ENCODE measurements at places on chromosomes 7 and 10.

GRCh38 chr10:32489901-32490300, 44.0 kb downstream of the CCDC7 start:
- DNase-seq = peak; percentile 41

- no peak for DNase-seq
Measured at GRCh38 chr10:61108915-61109314, 164.9 kb upstream of the RHOBTB1 start.

DNA sequence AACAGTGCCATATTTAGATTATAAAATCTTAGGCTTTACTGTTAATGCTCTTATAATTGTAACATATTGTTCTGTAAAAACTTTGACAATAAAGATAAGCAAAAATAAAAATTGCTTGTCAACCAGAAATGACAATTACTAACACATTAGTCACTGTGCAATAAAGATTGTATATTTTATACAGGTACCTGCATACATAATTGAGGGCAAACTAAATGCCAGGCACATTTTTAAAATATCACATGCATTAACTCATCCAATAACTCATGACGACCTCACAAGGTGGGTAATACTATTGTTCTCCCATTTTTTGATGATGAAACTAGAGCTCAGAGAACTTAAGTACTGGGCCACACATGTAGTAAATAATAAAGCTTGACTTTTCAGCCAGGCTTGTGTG, 1020.2 kb upstream of the C7orf33 start:
- no peak for DNase-seq

- DNase-seq = no peak
Measured at GRCh38 chr7:99994819-99995218, 19.0 kb upstream of the AZGP1 start.

DNA sequence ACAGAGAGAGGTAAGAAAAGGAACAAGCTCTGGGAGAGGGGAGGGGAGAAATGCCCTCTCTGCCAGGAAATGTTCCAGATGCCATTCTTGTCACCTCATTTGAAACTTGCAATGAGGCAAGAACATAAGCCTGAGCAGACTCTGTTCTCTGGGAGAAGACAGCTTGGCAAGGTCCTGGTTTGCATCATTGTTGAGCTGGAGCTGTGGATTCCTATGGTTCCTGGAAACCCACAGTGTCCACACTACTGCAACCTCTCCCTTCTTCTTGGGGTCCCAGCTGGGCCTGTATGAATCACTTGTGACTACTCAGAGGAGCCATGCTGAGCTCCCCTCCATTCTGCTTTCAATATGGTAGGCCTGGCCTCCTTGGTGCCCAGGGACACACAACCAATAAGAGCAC, 60.8 kb upstream of the HECTD2 start:
- peak; percentile 99 for DNase-seq

- peak; percentile 69 for DNase-seq
Measured at GRCh38 chr7:55475855-55476803, 96.2 kb downstream of the VOPP1 start.

GRCh38 chr10:113153493-113154102, 203.6 kb downstream of the TCF7L2 start:
- DNase-seq = peak; percentile 21

GRCh38 chr7:11437994-11438393, 394.0 kb downstream of the THSD7A start:
- no peak for DNase-seq

GRCh38 chr10:64798297-64798696, 1277.1 kb downstream of the REEP3 start:
- no peak for DNase-seq

DNA sequence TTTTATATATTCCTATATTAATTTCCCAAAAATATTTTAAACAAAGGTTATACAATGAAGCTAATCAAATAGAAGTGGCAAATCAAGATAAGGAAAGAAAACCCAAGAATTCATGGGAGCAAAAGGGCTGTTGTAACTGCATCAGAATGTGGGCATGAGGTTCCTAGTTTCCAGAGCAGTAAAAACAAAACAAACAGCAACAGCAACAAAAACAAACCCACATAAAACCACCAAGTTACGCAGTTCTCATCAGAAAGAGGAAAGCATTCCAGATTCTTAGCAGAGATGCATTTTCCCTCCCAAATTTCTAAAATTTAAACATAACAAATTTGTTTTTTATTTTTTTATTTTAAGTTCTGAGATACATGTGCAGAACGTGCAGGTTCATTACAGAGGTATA, 34.8 kb upstream of the MSMB start:
- peak; percentile 5 for DNase-seq

DNA sequence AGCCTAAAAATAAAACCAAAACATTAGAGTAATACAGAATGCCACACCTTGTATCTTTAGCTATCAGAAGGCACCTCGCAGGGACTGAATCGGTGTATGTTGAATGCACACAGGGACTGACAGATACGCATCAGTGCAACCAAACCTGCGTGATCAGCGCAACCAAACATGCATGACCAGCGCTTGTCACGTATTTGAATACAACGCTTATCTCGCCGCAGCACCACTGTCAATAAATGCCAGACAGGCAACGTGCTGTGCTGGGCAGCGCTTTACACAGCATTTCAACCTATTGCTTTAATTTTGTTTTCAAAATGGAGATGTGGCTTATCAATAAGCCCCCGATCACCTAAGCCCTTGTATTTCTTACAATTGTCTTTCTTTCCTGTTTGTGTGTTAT, 242.4 kb downstream of the SFMBT2 start:
- no peak for DNase-seq

DNA sequence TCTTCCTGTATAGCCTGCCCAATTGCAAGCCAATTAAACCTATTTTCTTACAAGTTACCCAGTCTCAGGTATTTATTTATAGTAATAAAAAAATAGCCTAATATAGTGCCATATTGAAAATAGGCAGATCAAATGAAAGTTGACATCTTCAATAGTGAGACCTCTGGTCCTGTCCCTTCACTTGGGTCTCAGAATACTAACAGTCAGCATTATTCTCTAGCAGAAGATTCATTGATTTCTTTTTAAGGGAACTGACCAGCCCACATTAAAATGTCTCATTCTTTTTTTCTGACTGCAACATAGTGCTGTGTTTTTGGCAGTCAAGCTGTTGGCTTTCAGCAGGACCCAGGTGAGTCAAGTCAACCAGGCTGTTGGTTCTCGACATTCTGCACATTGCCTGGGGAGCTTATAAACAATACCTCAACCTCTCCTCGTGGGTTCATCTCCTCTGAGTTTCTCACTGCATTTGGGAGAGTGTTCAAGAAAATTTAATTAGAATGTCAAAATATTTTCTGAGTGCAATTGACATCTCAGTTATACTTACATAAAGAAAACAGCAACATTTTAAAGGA, 109.8 kb downstream of the MKX start:
- no peak for DNase-seq

DNA sequence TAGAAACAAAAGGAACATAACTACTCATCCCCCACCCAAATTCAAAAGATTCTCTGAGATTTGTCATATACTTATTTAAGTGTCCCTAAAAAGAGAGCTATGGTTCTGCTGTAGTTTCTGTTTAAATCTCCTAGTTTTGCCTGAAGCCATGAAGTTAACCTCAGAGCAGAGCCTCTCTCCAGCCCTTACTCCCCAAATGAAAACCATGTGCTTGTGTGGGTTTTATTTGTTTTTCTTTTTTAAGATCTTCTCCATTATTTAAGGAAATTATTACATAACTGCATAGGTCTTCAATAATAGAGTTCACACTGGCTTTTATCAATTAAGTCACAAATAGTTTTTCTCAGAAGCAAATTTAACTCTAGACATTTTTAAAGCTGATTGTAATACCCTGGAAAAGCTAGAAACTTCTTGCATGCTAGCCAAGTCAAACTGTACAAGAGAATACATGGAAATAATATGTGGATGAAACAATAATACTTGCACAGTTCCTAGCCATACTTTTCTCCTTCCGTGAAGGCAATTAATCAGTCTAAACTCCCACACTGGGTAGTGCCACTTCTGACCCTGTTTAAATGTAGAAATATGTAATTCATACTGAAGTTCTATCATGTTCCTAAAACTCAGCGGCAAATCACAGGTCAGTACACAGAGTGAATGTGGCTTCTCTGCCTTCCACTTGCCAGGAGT, 579.7 kb downstream of the SUGCT start:
- peak; percentile 65 for DNase-seq

DNA sequence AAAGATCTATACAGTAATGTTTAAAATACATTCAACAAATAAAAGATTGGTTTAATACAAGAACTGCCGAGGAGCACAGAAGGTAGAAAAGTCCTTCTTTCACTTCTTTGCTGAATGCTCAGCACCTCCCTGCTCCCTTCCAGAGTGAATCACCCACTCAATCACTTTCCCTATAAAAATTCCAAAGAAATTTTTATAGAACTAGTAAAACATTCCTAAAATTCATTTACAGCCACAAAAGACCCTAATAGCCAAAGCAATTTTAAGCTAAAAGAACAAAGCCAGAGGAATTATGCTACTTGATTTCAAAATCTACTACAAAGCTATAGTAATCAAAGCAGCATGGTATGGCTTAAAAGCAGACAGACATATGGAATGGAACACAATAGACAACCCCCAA, 320.9 kb downstream of the PCLO start:
- no peak for DNase-seq

- DNase-seq = no peak
Measured at GRCh38 chr7:29140873-29141468, 5.4 kb downstream of the CPVL start.

GRCh38 chr10:104233817-104234216, 1.7 kb upstream of the CFAP43 start:
- no peak for DNase-seq

Data from AG10803 (cell line).